Fibroblast of lung (primary cell): ENCODE measurements at places on chromosomes 4 and X. TPM values are rescaled to one million over a fixed set of nuclear protein-coding genes. Genes with fewer than 3 reads are reported as not detected.

The SSX2 gene
- total RNA-seq: not detected in 2 replicates

The FAM47E gene
- total RNA-seq: 0.99 and 1.0 TPM in 2 replicates

The GABRQ gene
- total RNA-seq: under 0.01 TPM in 1 of 2 replicates, not detected in the other

The CAPN6 gene
- total RNA-seq: under 0.01 TPM in 1 of 2 replicates, not detected in the other

DNA sequence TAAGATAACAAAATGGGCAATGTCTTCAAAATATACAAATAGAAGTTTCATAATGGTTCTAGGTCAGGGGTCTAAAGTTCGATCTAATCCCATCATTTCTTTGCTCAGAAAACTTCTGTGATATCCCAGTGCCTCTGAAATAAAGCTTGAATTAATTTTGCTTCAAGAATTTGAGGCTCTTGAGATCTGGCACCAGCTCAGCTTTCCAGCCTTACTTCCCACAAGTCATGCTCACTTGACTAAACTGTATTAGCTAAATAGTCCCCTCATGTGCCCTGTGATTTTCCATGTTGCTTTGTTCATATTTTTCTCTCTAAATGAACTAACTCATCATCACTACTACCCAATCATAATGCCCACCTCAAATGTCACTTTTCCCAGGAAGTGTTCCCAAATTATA is 50.8 kb upstream of the MBNL3 start:
- H3K27ac ChIP-seq: no peak overlapping the region
- no peaks in the 10 kb centered on the region for H3K27me3 ChIP-seq
- no peaks in the 10 kb centered on the region for H3K36me3 ChIP-seq
- DNase-seq: no peak

- H3K36me3 ChIP-seq: no peaks in the 10 kb centered on the region
- no peak overlapping the region for H3K27ac ChIP-seq
- no peak for DNase-seq
- no peaks in the 10 kb centered on the region for H3K27me3 ChIP-seq
- H3K4me1 ChIP-seq: no peaks in the 10 kb centered on the region
- H3K4me3 ChIP-seq: no peak overlapping the region
These were observed 40.1 kb upstream of the SCML1 start for GRCh38 chrX:17697191-17697590.

GRCh38 chr4:112952313-112952700 is 97.1 kb upstream of the ANK2 start:
- H3K27ac ChIP-seq: no peak overlapping the region
- DNase-seq: no peak
- no peaks in the 10 kb centered on the region for H3K27me3 ChIP-seq
- H3K4me3 ChIP-seq: no peak overlapping the region

DNA sequence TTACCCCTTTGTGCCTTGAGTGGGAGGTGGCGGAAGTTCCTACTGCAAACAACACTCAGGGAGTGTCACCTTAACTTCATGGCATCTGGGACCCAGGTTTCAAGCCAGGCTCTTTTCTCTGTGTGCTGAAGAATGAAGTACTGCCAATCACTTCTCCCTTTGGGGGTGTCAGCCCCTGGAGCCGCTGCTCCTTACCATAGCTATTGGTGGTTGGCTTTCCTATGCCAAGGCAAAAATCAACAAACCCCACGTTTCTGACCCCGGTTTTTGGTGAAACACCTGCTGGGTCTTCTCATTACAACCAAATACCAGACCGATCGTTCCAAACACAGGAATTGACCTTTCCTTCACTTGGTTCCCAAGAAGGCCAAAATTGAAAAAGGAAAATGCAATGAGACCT is 19.7 kb upstream of the SLC2A9 start:
- H3K36me3 ChIP-seq: no peaks in the 10 kb centered on the region
- no peak for DNase-seq
- H3K27me3 ChIP-seq: peaks cover 2% of the 10 kb centered on the region
- no peak overlapping the region for H3K4me3 ChIP-seq

DNA sequence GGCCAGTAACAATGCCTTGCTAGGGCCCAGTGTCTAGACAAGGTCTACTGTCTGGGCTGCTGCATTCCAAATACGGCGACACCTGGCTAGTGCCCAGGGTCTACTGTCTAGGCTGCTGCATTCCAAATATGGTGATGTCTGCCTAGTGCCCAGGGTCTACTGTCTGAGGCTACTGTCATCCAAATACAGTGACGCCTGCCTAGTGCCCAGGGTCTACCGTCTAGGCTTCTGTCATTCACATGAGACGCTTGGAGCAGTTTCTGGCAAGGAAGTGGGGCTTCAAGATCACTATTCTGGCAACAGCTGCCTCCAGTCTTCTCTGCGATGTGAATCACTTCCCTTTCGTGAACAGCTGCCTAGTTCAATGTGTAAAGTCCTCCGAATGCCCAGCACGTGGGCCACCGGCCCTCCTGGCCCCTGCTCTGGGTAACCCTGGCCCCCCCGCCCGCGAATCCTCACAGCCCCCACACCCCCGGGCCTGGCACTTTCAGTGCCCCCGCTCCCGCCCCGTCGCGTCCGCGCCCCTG is 12.7 kb downstream of the ACOX3 start:
- H3K27ac ChIP-seq: peak overlapping the region; percentile 67
- DNase-seq: peak; percentile 71
- peaks cover 7% of the 10 kb centered on the region for H3K4me1 ChIP-seq
- peak overlapping the region; percentile 81 for H3K4me3 ChIP-seq
- no peaks in the 10 kb centered on the region for H3K36me3 ChIP-seq
- H3K27me3 ChIP-seq: no peaks in the 10 kb centered on the region
